Endothelial cell of umbilical vein (primary cell): ENCODE measurements at places on chromosomes 11 and 22.

- no peak for DNase-seq
These were observed 32.2 kb downstream of the ARAP1 start for GRCh38 chr11:72720047-72720446.

GRCh38 chr11:35590412-35590811 lies 27.8 kb upstream of the FJX1 start:
- DNase-seq, result no peak

GRCh38 chr22:20783844-20784723 lies 10.2 kb downstream of the SERPIND1 start:
- DNase-seq, result peak; percentile 85

GRCh38 chr11:122020902-122021301 lies 95.1 kb downstream of the BLID start:
- peak; percentile 46 for DNase-seq

DNA sequence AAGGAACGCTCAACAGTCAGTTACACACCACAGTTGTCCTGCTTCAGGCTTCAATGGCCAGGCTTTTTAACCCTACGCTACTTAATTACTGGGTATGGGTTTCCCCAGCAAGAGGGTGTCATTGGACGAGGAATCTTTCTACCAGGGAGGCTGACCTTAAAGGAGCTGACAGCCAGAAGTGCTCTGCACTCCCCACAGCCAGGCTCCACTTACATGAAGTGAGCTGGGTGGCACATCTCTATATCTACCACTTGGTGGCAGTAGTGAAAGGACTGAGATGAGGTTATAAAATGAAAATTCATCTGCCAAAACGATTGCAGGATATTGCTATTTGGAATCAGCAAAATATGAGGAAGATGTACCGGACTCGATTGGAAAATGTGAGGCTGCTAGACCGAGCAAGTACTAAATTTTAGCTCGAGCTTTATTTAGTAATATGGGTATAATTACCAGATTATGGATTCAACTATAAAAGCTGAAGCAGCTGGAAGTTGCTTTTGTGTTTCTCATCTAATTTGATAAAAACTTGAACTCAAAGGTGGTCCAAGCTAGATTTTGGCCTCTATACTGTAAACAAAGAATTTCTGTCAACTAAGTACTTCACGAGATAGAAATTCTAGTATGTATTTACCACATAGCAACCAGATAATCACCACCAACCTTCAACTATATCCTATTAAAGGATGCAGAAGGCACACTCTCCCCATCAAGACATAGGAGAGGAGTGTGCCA lies 53.9 kb upstream of the CEP126 start:
- peak; percentile 58 for DNase-seq

DNA sequence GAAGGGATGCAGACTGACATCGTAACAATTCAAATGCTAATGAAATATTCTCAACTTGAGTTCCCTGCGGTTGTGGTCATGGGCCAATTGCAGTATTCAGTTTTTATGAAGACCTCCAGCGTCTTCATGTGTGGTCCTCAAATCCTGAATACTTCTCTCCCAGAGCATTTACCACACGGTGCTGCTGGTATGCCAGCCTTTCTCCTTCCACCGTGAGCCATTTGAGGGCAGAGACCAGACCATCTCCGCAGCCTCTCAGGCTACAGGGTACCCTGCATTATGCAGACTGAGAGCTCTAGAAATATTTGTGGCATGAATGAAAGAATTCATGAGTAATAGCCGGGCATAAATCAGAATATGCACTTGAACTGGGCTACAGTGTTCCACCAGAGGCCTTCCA lies 289.7 kb downstream of the ST3GAL4 start:
- DNase-seq, result no peak

DNA sequence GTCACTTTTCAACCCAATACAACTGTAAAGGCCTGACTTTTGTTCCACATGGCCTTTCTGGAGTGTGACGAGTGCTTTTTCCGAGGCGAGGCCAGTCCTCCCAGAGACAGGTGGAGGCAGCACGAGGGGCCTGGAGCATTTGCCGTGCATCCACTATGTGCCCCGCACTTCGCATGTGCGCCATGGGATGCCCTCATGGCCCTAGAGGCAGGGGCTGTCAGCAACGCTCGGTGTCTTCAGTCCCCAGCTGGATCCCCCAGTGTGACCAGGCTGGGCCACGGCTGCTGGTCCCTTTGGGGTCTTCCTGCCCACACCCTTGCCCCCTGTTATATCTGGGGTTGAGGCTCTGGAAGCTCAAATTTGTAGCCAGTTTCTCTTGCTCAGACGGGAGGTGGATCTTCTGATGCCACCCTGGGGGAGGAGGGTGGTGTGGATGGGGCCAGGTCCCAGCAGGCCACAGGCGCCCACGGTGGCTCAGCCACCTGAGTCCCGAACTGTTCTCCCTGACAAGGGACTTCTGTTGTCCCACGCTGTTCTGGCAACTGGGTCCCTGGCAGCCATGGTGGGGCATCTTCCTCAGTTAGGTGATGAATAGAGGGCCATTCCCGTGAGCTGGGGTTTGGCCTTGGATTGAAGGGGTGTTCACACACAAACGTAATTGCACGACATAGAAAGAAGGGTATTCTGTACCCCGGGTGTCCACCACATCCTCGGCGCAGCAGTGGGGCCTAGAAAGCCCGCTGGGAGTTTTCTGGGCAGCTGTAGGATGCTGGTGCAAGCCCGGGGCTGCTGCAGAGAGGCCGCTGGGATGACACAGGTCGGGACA lies 100.9 kb downstream of the CTTN start:
- no peak for DNase-seq

- DNase-seq, result no peak
These were observed 122.2 kb downstream of the ST3GAL4 start for GRCh38 chr11:126477535-126478305.

- no peak for DNase-seq
These were observed 109.2 kb downstream of the RAB38 start for GRCh38 chr11:88066090-88066489.

DNA sequence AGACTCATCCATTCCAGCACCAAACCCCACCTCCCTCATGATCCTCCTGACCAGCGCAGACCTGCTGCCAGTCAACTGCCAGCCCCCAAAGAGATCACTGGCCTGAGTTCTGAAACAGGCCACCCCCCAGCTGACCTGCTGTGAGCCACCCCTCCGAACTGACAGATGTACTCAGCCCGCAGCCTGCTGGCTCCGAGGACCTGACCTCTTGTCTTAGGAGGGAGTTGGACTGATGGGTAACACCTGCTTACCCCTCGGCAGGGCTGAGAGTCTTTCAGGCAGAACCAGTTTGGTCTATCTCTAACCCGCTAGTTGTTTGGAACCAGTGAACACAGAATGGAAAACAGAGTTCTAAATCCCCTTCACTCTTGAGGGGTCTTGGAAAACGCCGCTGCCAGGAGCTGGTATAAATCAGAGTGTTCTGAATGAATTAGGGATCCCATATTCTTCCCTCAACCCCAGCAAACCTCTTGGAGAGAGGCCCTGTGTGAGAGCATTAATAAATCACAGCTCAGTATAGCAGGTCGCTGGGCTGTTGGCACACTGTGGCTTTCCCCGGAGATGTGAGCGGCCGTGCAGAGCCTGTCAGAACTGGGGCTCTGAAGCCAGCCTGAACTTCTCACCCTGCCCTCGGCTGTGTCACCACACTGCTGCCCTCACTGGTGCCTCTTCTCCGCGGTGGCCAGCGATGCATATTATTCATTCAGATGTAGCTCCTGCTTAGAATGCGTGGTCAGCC lies 165.1 kb upstream of the NCAM1 start:
- no peak for DNase-seq

GRCh38 chr11:11708256-11708655 lies 86.5 kb upstream of the GALNT18 start:
- DNase-seq, result no peak

DNA sequence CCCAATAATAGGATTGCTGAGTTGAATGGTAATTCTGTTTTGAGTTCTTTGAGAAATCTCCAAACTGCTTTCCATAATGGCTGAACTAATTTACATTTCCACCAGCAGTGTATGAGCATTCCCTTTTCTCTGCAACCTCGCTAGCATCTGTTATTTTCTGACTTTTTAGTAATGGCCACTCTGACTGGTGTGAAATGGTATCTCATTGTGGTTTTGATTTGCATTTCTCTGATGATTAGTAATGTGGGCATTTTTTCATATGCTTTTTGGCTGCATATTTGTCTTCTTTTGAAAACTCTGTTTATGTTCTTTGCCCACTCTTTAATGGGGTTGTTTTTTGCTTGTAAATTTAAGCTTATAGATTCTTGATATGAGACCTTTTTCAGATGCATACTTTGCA lies 97.4 kb downstream of the FDX1 start:
- no peak for DNase-seq

DNA sequence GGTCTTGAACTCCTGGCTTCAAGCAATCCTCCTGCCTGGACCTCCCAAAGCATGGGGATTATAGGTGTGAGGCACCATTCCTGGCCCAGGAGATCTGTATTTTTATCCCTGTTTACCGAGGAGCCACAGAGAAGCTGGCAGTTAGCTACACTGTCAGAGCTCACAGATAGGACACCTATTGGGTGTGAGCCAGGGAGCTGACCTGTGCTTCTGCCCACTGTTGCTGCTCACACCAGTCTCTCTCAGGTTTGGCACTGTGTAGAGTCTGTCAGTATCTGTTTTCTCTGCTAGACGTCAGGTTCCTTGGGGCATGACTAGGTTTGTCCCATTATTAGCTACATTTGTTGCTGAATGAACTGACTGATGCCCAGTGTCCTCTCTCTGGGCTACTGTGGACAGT lies 17.5 kb downstream of the PPP6R2 start:
- DNase-seq, result no peak

GRCh38 chr11:116860303-116860702 lies 22.9 kb upstream of the APOA1 start:
- DNase-seq, result no peak

DNA sequence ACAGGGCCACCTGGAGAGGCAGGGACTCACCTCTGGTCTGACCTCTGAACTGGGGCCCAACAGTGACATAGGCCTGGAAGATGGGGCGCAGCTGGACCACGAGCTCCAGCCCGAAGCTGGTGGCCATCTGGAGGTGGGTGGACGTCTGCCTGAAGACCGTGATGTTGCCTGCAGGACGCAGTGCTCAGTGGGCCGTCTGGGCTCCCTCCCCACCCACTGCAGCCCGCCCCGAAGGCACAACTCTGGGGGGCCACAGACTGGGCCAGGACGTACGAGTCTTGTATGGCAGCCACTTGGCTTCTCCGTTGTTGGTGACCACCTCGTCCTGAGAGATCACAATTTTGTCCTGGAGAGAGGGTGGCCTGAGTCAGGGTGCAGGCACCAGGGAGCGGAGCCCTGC lies 7.9 kb downstream of the MUC6 start:
- DNase-seq, result no peak

DNA sequence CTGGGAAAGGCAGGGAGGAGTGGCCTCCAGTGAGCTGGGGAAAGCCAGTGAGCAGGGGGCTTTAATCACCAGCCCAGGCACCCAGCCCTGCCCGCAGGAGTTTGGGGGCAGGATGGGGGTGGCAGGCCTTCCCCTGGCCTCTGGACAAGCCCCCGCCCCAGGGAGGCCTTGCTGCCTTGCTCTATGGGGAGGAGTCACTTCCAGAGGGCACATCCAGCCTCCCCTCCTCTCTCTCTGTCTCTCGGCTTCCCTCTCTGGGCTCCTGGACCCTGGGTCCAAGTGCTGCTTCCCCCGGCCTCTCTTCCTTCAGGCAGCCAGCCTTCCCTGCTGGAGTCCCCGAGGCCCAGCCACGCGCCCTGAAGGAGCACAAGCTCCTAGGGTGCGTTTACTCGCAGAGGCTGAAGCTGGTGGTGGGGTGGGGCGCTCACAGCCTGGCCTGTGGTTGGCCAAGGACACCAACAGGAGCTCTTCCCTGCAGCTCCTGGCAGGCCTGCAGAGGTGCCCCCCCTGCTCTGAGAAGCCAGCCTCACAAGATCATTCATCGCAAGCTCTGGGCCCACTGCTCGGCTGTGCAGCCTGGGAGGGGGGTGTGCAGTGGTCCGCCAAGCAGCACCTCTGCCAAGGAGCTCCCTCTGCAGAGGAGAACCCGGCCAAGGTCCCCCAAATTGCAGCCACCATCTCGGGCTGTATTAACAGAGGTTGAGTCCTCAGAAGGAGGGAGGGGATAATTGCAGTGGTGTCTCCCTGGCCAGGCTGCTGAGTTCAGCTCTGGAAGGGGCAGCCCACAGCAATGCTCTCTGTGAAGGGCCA lies 25.4 kb downstream of the OSBPL5 start:
- no peak for DNase-seq

DNA sequence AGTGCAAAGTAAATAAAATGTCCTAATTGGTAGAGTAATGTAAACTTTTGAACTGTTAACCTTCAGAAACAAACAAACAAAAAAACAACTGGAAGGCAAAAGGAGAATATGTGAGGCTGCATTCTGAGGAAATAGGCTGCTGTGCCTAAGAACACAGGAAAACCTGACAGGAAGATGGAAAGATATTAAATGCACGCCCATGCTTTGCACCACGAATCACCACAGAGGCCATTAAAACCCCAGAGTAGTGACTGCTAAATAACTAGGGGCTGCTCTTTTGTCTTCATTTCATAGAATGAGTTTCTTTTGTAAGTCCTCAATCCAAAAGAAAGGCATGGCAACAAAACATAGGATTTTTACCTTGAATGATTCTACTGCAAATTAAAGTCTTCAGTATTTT lies 436.0 kb downstream of the RAB38 start:
- no peak for DNase-seq

DNA sequence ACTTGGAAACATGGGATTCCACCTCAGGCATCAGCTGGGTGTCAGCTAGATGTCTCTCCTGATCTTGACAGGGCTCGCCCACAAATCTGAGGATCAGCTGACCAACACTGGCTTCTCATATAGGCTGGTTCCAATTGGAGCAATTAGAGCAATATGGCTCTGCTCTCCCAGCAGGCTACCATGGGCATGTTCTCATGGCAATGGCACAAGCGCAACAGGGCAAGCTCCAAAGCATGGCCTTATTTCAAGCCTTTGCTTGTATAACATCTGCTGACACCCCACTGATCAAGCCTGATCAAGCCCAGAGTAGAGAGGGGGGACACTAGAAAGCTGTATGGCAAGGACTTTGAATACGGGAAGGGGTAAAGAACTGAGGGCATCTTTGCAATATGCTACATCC lies 40.7 kb upstream of the SPATA19 start:
- no peak for DNase-seq

DNA sequence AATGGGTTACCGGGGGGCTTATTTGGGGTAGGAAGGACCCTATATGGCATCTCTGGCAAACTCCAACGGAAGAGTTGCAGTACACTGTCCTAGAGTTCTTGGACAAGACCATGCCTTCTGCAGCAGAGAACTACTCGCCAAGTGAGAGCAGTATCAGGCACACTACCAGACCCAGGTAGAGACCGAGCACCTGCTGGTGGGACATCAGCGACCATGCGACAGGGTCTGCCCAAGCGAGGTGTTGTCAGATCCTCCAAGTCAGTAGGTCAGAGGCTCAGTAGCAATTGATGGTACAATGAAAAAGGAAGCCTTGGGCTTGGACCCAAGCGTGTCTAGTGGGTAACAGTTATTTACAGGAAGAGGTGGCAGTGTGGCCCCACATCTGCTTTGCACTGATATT lies 3.1 kb upstream of the CHKB start:
- DNase-seq, result no peak
